Activated T-helper 2 cell treated with anti-CD3 and anti-CD28 coated beads, Interferon-gamma antibody, Interleukin-2, Interleukin-4, amounts not matched to agents 10 μg/mL and 5 μg/mL and 100 μg/mL, durations not matched to agents 14 hours and 24 hours and 36 hours (primary cell): ENCODE measurements at places on chromosomes 2 and 18. TPM values are rescaled to one million over a fixed set of nuclear protein-coding genes. Genes with fewer than 3 reads are reported as not detected.

DNA sequence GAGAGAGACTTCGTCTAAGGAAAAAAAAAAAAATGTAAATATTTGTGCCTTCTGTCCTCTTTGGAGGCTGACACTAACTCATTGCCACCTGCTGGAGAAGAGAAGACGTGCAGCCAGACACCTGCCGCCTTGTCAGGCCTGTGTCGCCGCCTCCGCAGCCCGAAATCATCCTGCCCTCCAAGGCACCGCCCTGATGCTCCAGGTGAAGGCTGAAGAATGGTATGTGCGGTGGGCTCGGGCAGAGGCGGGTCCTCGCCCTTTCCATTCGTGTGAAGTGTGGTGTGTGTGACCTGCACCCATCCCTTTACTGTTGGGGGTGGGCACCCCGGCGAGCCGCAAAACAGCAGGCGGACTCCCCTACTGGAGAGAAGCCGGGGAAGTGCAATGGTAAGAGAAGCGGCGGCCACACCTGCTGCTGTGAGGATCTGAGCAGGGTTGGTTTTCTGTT, 60.4 kb downstream of the FAM161A start:
- peak overlapping the region; percentile 39 for H3K4me3 ChIP-seq
- DNase-seq: peak; percentile 64
- H3K4me1 ChIP-seq: peaks cover 5% of the 10 kb centered on the region
- H3K27ac ChIP-seq: no peak overlapping the region
- no peaks in the 10 kb centered on the region for H3K36me3 ChIP-seq
- H3K27me3 ChIP-seq: peaks cover 3% of the 10 kb centered on the region

GRCh38 chr2:176566496-176566895, 297.3 kb downstream of the MTX2 start:
- peaks cover 38% of the 10 kb centered on the region for H3K27me3 ChIP-seq
- no peak overlapping the region for H3K4me3 ChIP-seq
- no peaks in the 10 kb centered on the region for H3K4me1 ChIP-seq
- H3K36me3 ChIP-seq: no peaks in the 10 kb centered on the region
- H3K27ac ChIP-seq: no peak overlapping the region

The C1QL2 gene
- total RNA-seq: not detected in 2 replicates

- H3K27ac ChIP-seq: no peak overlapping the region
- H3K36me3 ChIP-seq: peaks cover 97% of the 10 kb centered on the region
- H3K4me1 ChIP-seq: peaks cover 16% of the 10 kb centered on the region
Measured at GRCh38 chr2:197054437-197054836, 127.9 kb upstream of the PGAP1 start.

DNA sequence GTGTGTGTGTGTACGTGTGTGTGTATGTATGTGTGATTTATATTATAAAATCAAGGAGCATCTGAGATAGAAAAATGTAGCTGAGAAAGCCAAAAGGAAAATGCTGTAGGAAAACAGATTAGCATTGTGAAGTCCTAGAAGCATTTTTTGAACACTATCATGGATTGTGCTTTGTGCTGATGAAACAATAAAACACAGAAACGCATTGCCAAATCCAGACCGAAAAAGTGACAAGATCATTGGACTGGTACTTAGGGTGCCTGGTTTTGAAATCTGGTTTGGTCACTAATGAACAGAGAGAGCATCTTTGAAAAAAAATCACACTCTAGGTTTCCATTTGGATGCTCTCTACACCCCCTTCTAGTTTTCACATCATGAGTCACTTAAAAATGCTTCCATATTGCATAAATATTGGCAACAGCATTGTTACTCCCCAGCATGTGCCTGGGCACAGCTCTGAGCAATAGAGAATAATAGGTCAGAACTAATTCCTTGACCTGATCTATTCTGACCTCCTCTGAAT, 214.6 kb upstream of the LRRTM1 start:
- no peak for DNase-seq
- no peaks in the 10 kb centered on the region for H3K27me3 ChIP-seq
- H3K36me3 ChIP-seq: no peaks in the 10 kb centered on the region
- H3K27ac ChIP-seq: no peak overlapping the region
- no peaks in the 10 kb centered on the region for H3K4me1 ChIP-seq

GRCh38 chr18:51255693-51256092, 58.2 kb upstream of the MEX3C start:
- no peaks in the 10 kb centered on the region for H3K4me1 ChIP-seq
- H3K27me3 ChIP-seq: peaks cover 19% of the 10 kb centered on the region
- DNase-seq: no peak

The SLC19A3 gene
- not detected in 2 replicates for total RNA-seq

DNA sequence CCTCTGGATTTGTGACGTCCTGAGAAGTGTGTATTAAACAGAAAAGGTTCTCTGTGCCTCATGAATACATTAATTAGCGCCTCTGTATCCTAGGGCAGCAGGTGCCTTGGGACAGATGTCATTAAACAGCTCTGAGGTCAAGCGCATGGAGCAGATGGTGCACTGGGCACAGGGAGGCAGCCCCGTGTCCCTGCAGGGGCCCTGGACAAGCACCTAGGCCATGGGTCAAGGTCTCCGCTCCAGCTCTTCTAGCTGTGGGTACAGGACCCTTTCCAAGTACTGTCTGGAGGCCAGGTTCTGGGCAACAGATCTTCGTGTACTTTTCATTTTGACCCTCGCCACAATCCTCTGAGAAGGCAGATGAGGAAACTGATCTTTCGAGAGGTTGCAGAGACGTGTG, 126.4 kb downstream of the KCTD1 start:
- H3K27ac ChIP-seq: no peak overlapping the region
- H3K27me3 ChIP-seq: no peaks in the 10 kb centered on the region
- DNase-seq: no peak
- no peak overlapping the region for H3K4me3 ChIP-seq
- H3K36me3 ChIP-seq: no peaks in the 10 kb centered on the region

The MAB21L4 gene
- not detected in 2 replicates for total RNA-seq
